ENCODE measurements at places on chromosomes 13 and 19.

DNA sequence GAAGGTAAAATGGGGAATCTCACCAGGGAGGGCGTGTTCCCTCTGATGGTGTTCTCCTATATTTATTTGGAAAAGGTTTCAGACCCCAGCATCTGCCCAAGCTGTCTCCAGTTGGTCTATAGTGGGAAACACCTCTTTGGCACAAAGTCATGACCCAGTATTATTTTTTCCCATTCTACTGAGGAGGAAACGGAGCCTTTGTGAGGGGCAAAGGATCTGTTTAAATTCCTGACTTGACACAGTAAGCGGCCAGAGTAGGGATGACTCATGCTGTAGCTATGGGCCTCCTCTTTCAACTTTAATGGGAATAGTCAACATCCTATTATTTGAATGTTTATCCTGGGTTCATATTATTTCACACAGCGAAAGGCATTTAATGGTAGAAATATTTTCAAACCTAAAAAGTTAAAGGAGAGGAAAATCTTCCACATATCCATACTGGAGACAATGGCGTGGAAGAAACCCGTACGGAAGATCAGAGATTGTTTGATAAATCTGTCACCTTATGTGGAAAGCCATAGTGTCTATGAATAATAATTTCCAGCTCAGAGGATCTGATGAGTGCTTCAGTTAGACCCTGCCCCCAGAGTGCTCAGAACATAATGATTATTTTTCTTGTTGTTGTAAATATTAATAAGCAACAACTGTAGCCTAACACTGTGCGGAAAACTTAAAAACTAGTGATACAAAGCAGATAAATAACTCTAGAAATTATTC is 126.0 kb downstream of the FOXO1 start:
- DNase-seq, result peak; percentile 43

DNA sequence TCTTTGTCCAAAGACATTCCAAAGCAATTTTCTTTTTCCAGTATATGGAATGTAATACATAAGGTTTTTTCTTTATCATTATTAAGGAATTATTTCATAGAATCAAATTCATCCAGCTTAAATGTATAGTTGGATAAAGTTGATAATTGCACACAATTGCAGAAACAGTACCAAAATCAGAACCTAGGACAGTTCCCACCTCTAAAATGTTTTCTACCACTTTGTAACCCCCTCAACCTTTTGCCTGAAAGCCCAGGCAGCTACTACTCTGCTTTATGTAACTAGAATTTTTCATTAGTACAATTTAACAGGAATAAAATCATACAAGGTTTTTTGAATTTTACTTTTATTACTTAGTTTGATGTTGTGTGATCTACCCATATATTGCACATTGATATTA is 98.0 kb downstream of the PRR20E start:
- DNase-seq, result no peak

- no peak for DNase-seq
Measured at GRCh38 chr19:3982701-3983541, 2.3 kb downstream of the EEF2 start.

- no peak for DNase-seq
Measured at GRCh38 chr13:46004491-46004890, 48.1 kb downstream of the ZC3H13 start.

- DNase-seq, result peak; percentile 60
Measured at GRCh38 chr13:27182844-27183497, 11.4 kb upstream of the USP12 start.

GRCh38 chr13:28449826-28450773 is 44.8 kb downstream of the FLT1 start:
- DNase-seq, result no peak

GRCh38 chr13:43937839-43938238 is 58.1 kb downstream of the LACC1 start:
- no peak for DNase-seq
